Memory B cell (primary cell): ENCODE measurements at places on chromosomes 11 and 22.

DNA sequence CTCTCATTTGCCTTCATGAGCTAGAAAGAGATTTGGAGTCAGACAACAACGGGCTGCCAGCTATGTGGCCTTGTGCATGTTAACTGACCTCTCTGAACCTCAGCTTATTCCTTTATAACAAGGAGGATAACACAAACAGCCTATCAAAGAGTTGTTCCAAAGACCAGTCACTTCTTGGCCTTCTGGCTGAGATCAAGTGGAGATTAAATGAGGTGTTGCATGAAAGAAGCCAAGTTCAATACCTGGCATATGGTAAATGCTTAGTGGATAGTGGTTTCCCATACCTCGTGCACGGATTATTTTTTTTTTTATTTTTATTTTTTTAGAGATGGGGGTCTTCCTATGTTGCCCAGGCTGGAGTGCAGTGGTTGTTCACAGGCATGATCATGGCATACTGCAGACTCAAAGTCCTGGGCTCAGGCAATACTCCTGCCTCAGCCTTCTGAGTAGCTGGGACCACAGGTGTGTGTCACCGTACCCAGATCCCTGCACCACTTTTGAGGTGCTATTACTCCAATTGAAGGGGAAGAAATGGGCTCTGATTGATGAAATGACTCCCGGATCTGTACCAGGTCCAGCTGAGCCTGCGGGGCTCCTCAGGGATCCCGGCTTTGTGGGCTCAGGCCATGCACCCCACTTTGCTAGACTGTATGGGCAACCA lies 4.9 kb downstream of the LGALS1 start:
- peak overlapping the region; percentile 71 for H3K27ac ChIP-seq
- H3K4me1 ChIP-seq: peaks cover 17% of the 10 kb centered on the region
- H3K27me3 ChIP-seq: no peaks in the 10 kb centered on the region

GRCh38 chr11:9315078-9315688 lies 790 bp upstream of the TMEM41B start:
- H3K36me3 ChIP-seq: no peaks in the 10 kb centered on the region
- peak overlapping the region; percentile 99 for H3K4me3 ChIP-seq
- DNase-seq: no peak
- peaks cover 4% of the 10 kb centered on the region for H3K27me3 ChIP-seq
- H3K4me1 ChIP-seq: peaks cover 30% of the 10 kb centered on the region

DNA sequence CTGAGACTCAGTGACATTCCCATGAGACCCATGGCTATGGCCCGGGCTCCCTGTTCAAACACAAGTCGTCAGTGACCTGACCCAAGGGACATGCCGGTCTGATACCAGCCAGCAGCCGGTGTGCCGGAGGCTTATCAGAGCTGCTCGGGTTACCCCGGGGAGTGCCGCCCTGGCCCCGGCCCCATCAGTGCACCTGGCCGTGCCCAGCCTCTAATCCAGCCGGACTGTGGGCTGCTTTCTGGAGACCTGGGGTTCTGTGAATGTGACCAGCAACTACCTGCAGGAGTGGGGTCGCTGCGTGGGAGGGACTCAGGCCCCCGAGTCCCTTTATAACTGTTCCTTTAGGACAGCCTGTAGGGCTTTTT lies 52.7 kb downstream of the LINC01488 start:
- peaks cover 29% of the 10 kb centered on the region for H3K4me1 ChIP-seq
- no peaks in the 10 kb centered on the region for H3K36me3 ChIP-seq
- no peak overlapping the region for H3K27ac ChIP-seq

- DNase-seq: no peak
- H3K36me3 ChIP-seq: no peaks in the 10 kb centered on the region
- peaks cover 7% of the 10 kb centered on the region for H3K27me3 ChIP-seq
- H3K27ac ChIP-seq: no peak overlapping the region
- H3K4me3 ChIP-seq: no peak overlapping the region
Measured at GRCh38 chr11:78952890-78953289, 378.2 kb upstream of the NARS2 start.

- H3K27ac ChIP-seq: no peak overlapping the region
- no peak overlapping the region for H3K4me3 ChIP-seq
- H3K36me3 ChIP-seq: peaks cover 7% of the 10 kb centered on the region
- peaks cover 6% of the 10 kb centered on the region for H3K4me1 ChIP-seq
Measured at GRCh38 chr11:73585834-73586575, 11.9 kb downstream of the FAM168A start.

DNA sequence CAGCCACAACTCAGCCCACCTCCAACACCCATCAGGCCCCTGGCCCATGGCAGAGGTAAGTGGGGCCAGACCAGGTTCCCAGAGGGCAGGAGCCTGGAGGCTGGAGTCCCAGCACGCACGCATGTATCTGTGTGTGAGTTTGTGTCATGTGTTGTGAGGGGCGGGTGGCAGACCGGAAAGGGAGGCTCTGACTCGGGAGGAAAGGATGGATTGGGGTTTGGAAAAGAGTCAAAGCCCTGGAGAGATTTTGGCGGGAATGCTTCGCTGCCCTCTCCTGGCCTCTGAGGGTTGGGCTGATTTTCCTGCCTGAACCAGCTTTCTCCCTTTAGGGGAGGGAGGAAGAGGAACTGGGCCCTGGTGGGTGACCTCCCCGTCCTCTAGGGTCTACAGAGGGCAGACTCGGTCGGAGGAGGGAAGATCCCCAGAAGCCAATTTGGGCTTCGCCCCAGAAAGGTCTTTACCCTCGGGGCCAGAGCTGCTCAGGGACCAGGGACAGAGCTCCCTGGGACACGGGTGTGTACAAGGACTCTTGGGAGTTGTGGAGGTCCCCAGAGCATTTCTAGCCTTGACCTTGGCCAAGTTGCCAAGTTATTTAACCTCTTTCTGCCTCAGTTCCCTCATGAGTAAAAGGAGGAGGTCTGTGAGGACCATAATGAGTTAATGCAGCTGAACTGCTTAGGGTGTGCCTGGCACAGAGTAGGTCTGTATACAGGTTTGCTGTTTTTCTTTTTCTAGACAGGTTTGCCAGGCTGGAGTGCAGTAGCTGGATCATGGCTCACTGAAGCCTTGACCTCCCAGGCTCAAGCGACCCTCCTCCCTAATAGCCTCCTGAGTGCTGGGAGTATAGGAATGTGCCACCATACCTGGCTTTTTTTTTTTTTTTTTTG lies 6.9 kb downstream of the C11orf68 start:
- H3K27me3 ChIP-seq: peaks cover 13% of the 10 kb centered on the region
- H3K27ac ChIP-seq: no peak overlapping the region
- H3K36me3 ChIP-seq: peaks cover 1% of the 10 kb centered on the region
- no peak for DNase-seq

GRCh38 chr11:106172386-106172991 lies 95.0 kb downstream of the AASDHPPT start:
- no peaks in the 10 kb centered on the region for H3K27me3 ChIP-seq
- no peaks in the 10 kb centered on the region for H3K36me3 ChIP-seq
- no peaks in the 10 kb centered on the region for H3K4me1 ChIP-seq
- no peak for DNase-seq
- H3K27ac ChIP-seq: no peak overlapping the region

- no peak overlapping the region for H3K4me3 ChIP-seq
- H3K4me1 ChIP-seq: peaks cover 38% of the 10 kb centered on the region
- peaks cover 8% of the 10 kb centered on the region for H3K36me3 ChIP-seq
- H3K27ac ChIP-seq: no peak overlapping the region
- no peaks in the 10 kb centered on the region for H3K27me3 ChIP-seq
- no peak for DNase-seq
Measured at GRCh38 chr11:117072517-117073461, 25.4 kb downstream of the SIK3 start.

- peaks cover 11% of the 10 kb centered on the region for H3K27me3 ChIP-seq
- no peak overlapping the region for H3K4me3 ChIP-seq
- no peaks in the 10 kb centered on the region for H3K4me1 ChIP-seq
- no peak overlapping the region for H3K27ac ChIP-seq
- no peak for DNase-seq
Measured at GRCh38 chr11:70680781-70681281, 282.5 kb downstream of the CTTN start.

GRCh38 chr11:68256331-68256741 lies 15.4 kb downstream of the C11orf24 start:
- no peak for DNase-seq
- peaks cover 10% of the 10 kb centered on the region for H3K4me1 ChIP-seq
- H3K36me3 ChIP-seq: peaks cover 2% of the 10 kb centered on the region
- H3K27ac ChIP-seq: no peak overlapping the region
- no peaks in the 10 kb centered on the region for H3K27me3 ChIP-seq

DNA sequence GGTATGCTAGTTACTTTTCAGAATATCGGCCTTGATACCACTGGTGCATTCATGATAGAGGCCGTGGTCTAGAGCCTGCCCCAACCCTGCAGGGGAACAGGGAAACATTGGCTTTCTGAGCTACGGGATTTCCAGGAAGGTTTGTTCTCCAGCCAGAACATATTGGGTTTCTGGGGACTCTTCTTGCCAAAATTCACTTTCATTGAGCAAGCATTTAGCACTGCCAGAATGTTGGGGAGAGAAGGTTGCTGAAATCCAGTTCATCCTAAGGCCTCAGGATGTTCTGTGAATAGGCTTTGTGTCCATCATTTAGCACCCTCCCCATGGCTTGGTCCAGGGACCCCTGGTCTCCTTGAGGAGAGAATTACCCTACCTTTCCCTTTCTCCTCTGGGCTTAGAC lies 36.7 kb downstream of the DRG1 start:
- no peaks in the 10 kb centered on the region for H3K27me3 ChIP-seq
- H3K27ac ChIP-seq: no peak overlapping the region
- no peaks in the 10 kb centered on the region for H3K4me1 ChIP-seq
- H3K4me3 ChIP-seq: no peak overlapping the region

DNA sequence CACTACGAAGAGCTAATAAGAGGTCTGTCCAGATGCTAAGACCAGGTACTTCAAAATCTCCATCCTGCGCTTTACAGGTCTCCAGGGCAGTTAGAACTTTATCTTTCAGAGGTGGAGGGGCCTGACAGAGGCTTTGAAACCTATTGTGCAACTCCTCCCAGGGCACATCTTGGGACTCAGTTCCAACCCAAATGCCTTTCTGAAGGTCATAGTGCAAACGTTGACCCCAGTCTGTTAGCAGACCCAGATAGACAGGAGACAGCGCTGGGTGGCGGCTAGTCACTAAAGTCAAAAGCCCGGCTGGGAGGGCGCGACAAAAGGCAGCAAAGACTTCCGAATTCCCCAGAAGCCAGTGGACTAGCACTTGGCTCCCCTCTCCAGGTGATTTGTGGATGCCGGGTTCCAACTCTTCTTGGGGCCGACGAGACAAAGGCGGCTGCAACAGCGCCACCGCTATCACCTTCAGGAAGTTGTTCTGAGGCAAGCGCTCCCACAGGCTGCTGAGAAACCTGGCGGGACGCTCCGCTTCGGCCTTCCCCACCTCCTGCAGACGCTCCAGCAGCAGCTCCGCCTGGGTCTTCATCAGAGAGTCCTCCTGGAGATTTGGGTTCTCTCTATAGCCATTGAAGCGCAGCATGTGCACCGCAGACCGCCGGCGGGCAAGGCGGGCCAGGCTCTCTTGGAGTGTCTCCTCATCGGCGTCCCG lies 728 bp downstream of the FANCF start:
- H3K4me1 ChIP-seq: peaks cover 15% of the 10 kb centered on the region
- no peaks in the 10 kb centered on the region for H3K27me3 ChIP-seq
- H3K4me3 ChIP-seq: peak overlapping the region; percentile 99
- peak overlapping the region; percentile 94 for H3K27ac ChIP-seq

- no peaks in the 10 kb centered on the region for H3K4me1 ChIP-seq
- H3K27ac ChIP-seq: no peak overlapping the region
- peaks cover 4% of the 10 kb centered on the region for H3K27me3 ChIP-seq
- H3K4me3 ChIP-seq: no peak overlapping the region
- no peak for DNase-seq
- H3K36me3 ChIP-seq: no peaks in the 10 kb centered on the region
Measured at GRCh38 chr11:122393209-122393860, 262.2 kb upstream of the UBASH3B start.

DNA sequence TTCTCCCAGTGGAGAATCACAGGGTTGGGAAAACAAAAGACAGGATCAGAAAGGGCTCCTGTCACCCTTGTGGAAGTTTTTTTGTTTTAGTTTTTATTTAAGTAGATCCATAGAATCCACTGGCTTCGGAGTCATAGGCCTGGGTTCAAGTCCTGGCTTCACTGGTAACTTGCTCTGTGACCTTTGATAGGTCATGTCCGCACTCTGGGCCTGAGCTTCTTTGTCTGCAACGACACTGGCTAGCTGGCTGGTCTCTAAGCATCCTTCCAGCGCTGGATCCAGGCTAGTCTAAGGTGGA lies 1.4 kb downstream of the ZFTA start:
- H3K27me3 ChIP-seq: peaks cover 2% of the 10 kb centered on the region
- peak overlapping the region; percentile 92 for H3K4me3 ChIP-seq
- no peak for DNase-seq
- no peaks in the 10 kb centered on the region for H3K36me3 ChIP-seq
- peaks cover 4% of the 10 kb centered on the region for H3K4me1 ChIP-seq

GRCh38 chr22:19998991-19999820 lies 17.4 kb downstream of the ARVCF start:
- peaks cover 12% of the 10 kb centered on the region for H3K36me3 ChIP-seq
- no peak for DNase-seq
- no peak overlapping the region for H3K27ac ChIP-seq
- no peak overlapping the region for H3K4me3 ChIP-seq
- H3K4me1 ChIP-seq: peaks cover 7% of the 10 kb centered on the region
- H3K27me3 ChIP-seq: peaks cover 7% of the 10 kb centered on the region

- DNase-seq: no peak
- no peak overlapping the region for H3K27ac ChIP-seq
- H3K27me3 ChIP-seq: peaks cover 2% of the 10 kb centered on the region
- no peak overlapping the region for H3K4me3 ChIP-seq
- no peaks in the 10 kb centered on the region for H3K36me3 ChIP-seq
Measured at GRCh38 chr11:104343578-104343977, 179.6 kb upstream of the PDGFD start.

DNA sequence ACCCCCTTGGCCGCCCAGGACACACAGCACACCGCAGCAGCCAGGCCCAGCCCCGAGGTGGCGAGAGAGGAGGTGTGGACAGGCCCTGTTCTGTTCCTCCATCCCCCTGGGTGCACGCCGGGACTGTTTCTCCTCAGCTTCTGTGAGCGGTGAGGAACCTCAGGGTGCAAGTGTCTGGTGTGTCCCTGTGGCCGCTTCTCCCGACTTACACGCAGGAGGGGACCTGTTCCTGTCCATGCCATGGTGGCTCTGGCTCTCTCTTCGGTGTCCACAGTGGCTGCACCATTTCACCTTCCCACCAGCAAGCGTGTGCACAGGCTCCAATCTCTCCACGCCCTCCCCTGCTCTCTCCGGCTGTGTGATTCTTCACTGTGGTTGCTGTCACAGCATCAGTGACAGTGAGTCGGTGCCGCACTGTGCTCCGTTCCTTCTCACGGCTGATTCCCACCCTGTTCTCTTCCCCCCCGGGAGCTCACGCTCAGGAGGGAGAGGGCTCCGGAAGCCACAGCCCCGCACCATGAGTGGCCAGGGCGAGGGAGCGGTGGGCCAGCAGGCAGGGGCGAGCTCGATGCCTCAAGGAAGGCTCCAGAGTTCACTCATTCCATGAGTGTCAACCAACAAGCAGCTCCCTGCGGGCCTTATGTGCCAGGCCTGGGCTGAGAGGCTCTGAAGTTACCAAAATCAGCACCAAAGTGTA lies 18.6 kb upstream of the WNT7B start:
- H3K27ac ChIP-seq: no peak overlapping the region
- H3K4me1 ChIP-seq: peaks cover 25% of the 10 kb centered on the region
- no peaks in the 10 kb centered on the region for H3K36me3 ChIP-seq
- DNase-seq: no peak
- peaks cover 18% of the 10 kb centered on the region for H3K27me3 ChIP-seq
